NT2/D1 (cell line): ENCODE measurements at places on chromosomes 6 and 20.
A peak's percentile ranks its signal among the peaks of the same experiment; 100 is the strongest.

- no peak for DNase-seq
These were observed 27.7 kb downstream of the EIF2S2 start for GRCh38 chr20:34084227-34084923.

- DNase-seq: no peak
These were observed 56.6 kb upstream of the POU3F2 start for GRCh38 chr6:98777762-98778161.

GRCh38 chr20:58623579-58624473 is 27.3 kb upstream of the STX16 start:
- peak; percentile 57 for DNase-seq

- DNase-seq: peak; percentile 68
These were observed 501 bp downstream of the PLCG1 start for GRCh38 chr20:41137614-41138474.

DNA sequence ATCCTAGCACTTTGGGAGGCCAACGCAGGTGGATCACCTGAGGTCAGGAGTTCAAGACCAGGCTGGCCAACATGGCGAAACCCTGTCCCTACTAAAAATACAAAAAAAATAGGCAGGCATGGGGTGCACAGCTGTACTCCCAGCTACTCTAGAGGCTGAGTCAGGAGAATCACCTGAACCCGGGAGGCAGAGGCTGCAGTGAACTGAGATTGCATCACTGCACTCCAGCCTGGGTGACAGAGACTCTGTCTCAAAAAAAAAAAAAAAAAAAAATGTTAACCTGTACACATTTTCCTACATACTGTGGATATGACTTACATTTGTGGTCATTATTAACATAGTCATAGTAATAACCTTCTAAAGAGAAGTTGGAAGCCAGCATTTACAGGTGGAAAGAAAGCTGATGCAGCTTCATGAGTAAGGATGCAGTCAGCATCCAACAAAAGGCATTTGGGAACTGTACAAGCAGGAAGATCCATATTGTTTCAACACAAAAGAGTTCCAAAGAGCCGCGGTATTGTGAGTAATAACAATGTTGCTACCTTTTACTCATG is 186.2 kb downstream of the GPX5 start:
- DNase-seq: no peak

GRCh38 chr6:95658886-95659285 is 81.6 kb downstream of the MANEA start:
- no peak for DNase-seq

DNA sequence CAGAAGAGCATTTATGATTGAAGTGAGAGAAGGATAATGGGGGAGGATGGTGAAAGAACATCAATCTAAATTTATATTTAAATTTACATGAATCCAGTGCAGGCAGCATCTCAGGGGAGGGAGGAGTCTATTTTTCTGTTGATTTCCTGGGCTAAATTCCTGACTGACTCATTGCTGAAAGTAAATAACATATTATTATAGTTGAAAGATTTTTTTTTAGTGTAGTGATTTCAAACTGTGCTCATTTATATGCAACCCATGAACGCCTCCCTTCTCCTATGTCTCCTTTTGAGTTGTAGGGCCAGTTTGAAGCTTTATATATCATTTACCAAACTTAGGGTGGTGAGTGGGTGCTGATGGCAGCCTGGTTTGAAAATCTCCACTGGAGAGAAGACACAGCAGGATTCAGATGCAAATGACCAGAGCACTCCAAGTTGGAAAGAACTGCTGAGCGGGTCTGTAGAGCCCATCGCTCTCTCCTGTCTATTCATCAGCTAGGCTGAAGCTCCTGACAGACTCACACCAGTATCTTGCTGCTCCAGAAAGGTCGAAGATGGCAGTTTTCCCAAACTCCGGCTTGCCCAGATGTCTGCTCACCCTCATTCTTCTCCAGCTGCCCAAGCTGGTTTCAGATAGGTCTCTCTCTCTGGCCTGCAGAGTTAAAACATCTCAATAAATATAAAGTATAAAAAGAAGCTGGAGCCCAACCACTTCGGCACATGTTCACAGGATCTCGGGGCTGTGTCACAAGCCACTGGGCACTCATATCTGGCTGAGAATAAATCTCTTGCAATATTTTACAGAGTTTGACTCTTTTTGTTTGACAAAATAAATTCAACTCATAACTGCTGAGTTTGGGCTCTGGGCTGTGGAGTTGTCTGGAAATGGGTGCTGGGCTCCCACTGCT is 18.3 kb downstream of the BTN2A1 start:
- DNase-seq: no peak

GRCh38 chr6:71887006-71887743 is 825 bp downstream of the RIMS1 start:
- DNase-seq: no peak

DNA sequence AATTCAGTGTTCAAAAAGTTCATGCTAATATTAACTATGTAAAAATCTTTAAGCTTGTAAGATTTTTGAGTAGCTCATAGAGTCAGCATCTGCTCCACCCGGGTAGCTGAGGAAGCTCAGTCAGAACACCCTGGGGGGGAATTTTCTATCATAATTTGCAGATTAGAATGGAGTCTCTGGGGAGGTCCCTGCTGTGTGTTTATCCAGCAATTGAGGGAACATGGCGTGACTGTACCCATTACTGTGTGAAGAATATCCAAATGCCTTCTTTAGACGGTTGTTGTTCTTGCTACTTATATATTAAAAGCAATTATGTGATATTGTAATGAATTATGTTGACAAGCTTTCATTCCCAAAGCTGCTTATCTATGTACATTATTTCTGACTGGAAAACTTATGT is 64.8 kb downstream of the AIG1 start:
- no peak for DNase-seq

DNA sequence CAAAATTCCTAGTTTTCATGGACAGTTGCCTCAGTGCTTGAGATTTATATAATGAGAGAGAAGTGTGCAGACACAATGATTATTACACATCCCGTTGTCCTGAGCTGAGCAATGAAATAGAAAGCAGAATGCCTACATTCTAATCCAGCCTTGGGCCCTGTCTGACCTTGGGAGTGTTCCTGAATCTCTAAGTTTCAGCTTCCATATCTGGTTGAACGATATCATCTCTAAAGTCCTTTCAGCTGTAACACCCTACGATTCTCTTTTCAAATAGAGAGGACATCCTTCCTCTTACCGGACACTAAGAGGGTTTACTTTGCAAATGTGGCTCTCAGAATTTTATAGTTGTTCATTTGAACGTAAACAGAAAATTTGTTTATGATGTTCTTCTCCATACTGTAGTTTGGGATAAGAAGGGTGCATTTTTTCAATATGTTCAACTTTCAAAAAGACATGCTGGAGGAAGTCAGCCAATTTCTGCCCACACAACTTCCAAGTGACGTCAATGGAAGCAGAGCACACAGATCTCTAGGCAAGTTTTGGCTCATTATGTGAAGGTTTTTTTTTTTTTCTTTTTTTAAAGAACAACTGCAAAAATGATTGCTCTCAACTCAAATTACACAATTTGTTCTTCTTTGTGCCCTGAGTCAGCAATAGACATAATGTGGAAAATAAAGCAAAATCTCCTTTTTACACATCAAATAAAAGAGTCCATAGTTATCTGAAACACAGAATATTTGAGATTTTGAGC is 50.4 kb downstream of the PDE7B start:
- no peak for DNase-seq

GRCh38 chr6:146433881-146434731 is 109.5 kb upstream of the RAB32 start:
- no peak for DNase-seq

GRCh38 chr20:25376236-25376635 is 14.4 kb downstream of the ABHD12 start:
- no peak for DNase-seq

DNA sequence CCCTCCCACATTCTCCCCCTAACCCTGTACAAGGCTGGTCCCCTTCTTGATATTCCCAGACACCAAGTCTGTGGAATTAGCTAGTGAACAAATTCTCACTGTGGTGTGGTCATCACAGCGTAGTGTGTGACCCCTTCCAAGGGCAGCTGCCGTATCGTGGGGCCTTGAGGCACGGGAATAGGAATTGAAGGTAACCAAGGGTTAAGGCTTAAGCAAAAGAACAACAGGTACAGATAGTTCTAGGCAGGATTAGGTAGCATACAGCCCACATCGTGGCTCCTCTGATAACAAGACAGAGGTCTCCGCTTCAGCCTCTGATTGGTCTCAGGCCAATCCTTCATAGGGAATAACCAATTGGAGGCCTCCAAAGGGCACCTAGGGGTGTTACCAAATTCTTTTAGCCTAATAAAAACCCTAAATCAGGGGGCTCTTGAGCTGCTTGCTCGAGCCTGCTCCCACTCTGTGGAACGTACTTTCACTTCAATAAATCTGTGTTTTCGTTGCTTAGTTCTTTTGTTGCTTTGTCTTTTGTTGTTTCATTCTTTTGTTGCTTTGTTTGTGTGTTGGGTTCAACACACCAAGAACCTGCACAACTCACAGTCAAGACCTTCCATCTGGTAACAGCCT is 64.7 kb downstream of the GPR6 start:
- DNase-seq: no peak
